ENCODE measurements at places on chromosomes 11 and 22.

GRCh38 chr22:43561415-43562178 lies 149.8 kb downstream of the MPPED1 start:
- DNase-seq: no peak

DNA sequence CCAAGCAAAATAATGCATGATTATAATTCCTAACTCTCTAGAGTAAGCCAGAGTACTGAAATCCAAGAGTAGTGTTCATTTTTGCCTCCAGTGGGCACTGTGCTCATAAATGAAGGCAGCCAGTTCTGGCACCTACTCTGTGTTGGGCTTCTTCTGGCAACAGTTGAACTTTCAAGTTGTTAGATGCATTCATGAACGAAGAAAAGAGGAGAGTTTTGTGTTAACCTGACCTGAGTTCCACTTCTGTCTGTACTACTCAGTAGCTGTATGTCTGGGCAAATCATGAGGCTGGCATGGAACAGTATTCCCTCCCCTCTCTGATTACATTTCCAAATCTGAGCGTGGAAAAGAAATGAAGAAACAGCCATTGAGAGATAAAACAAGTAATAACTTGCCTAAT lies 20.3 kb upstream of the TENM4 start:
- no peak for DNase-seq

- DNase-seq: no peak
Observed at GRCh38 chr11:112649856-112650255, 311.4 kb upstream of the NCAM1 start.

DNA sequence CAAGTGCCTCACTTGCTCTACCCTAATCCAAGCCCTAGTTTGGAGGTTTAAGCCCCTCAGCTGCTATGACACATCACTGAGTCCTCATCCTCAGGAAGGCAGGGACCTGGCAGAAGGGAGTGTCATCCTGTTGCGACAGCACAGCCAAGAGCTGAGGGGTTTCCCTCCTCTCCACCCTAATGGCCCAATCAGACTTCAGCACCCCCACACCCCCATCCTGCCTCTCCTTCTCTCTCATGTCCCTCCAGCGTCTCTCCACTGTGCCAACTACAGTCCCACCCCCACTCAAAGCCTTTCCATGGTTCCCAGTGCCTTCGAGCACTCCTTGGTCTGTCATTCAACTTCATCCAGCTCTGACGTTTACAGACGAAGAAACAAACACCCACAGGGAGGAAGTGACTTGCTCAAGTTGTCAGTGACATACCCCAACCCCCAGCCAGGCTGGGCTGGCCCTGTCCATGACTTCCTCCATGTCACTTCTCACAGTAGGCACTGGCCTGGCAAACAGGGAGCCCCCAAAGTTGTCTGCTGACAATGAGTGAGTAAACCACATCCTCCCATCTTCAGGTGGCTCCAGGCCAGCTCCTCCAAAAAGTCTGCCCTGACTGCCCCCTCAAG lies 15.6 kb downstream of the ARAP1 start:
- DNase-seq: peak; percentile 80

DNA sequence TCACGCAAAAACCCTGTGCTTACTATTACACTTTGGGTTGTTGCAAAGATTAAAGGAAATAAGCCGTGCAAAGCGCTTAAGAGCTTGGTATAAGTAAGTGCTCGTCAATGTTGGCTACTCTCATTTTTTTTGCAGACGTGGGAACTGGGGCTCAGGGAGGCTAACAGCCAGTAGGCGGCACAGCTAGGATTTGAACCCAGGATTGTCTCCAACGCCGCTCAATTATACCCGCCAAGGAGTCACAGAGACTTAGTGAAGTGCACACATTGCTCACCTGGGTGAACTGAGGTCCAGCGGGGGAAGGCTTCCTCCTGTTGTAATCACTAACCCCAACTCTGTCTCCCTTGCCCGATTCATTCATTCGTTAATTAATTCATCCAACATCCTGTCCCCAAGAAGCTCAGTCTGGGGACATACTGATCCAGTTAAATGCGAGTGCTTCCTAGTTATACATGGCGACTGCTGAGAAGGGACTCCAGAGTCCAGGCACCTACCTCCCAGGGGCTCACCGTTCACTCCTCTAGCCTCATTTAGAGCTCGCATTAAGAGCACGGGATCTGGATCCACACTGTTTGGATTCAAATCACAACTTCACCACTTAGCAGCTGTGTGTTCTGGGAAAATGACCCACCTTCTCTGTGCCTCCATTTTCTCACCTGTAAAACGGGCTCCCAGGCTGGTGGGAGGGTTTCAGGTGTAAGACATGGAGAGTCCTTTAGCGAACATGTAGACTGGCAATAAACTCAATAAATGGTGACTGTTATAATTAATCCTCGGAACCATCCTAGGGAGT lies 838 bp upstream of the MTFP1 start:
- no peak for DNase-seq

- no peak for DNase-seq
Observed at GRCh38 chr11:71496421-71496820, 30.6 kb upstream of the KRTAP5-7 start.

GRCh38 chr22:35250156-35250555 lies 7.1 kb upstream of the HMGXB4 start:
- no peak for DNase-seq

GRCh38 chr22:50444663-50445062 lies 30.2 kb downstream of the SBF1 start:
- DNase-seq: no peak

DNA sequence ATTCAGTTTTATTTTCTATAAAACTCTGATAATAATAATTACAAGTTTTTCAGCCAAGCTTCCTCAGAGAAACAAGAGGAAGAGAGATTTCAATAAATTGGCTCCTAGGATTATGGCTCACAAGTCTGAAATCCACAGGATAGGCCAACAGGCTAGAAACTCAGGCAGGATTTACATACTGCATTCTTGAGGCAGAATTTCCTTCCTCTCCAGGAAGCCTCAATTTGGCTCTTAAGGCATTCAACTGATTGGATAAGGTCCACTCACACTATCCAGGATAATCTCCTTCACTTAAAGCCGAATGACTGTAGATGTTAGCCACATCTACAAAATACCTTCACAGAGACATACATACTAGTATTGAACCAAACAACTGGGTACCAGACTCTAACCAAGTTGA lies 120.3 kb upstream of the FAT3 start:
- DNase-seq: no peak

GRCh38 chr22:26226538-26227297 lies 57.5 kb downstream of the SEZ6L start:
- DNase-seq: no peak

DNA sequence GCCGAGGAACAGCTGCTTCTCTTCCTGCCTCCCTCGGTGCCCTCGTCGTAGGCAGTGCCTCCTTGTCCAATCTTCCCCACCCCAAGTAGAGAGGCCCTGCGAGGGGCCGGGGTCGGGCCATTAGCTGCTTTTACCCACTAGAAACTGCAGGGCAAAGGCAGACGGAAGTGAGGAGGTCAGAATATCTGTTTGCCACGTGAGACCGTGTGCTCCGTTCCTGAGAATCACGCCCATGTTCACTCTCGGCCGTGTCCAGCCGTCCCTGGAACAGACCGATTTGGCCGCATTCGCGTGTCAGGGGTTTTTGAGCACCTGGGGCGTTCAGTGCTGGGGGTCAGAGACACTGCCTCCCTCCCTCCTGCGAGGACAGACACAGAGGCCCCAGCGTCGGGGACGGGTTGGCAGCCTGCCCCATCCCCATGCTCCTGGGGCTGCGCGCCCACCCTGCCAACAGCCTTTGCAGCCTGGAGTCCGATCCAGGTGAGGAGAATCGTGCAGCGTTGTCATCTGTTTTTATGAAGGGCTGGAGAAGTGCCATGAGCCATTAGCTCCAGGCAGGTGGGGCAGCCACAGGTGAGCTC lies 982.2 kb downstream of the BRD1 start:
- DNase-seq: no peak

DNA sequence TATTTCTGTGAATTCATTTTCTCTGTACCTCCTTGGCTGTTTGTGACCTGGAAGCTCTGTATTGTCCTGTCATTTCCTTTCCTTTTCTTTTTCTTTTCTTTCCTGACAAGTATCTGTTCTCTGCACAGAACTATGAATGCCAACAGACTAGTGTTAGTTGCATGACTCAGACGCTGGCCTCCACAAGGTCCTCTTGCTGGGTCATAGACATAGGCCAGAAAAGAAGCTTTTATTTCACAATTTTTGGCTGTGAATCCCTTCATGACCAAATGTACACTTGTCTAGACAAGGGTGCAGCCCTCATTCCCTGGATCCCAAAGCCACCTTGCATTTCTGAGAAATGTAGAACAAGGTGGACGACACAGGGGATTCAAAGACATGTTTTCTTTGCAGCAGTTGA lies 104.1 kb upstream of the MTNR1B start:
- DNase-seq: no peak

DNA sequence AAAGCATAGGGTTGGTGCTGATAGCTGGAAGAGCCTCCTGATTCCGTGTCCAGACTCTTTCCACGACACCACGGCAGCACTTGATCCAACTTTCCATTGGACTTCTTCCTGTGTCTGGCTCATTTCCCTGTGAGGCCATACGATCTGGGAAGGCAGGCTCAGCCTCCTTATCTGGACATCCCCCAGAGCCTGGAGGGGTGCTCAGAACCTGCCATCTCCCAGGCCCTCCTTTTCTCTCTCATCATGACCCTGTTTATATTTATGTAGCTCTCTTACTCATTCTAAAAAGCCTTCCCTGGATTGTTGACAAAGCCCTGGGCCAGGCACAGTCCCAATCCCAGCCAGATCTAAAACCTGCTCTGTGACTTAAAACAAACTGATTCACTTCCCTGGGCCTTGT lies 7.8 kb upstream of the BCL9L start:
- DNase-seq: no peak

GRCh38 chr22:38325587-38325986 lies 8.4 kb upstream of the CSNK1E start:
- DNase-seq: no peak

GRCh38 chr11:35145271-35145670 lies 6.3 kb downstream of the CD44 start:
- no peak for DNase-seq

GRCh38 chr11:117197516-117198456 lies 1.4 kb upstream of the TAGLN start:
- DNase-seq: no peak

GRCh38 chr11:41099654-41100053 lies 359.8 kb downstream of the LRRC4C start:
- no peak for DNase-seq

- DNase-seq: no peak
Observed at GRCh38 chr22:48224332-48224731, 1461.9 kb downstream of the TBC1D22A start.

Data from GDM1 (cell line).